ENCODE measurements at places on chromosomes 2 and 18. TPM values are rescaled to one million over a fixed set of nuclear protein-coding genes. Genes with fewer than 3 reads are reported as not detected.
A peak's percentile ranks its signal among the peaks of the same experiment; 100 is the strongest.

The PDE11A gene
- polyA plus RNA-seq = 9.4 TPM

The TMEM247 gene
- polyA plus RNA-seq = not detected

- DNase-seq = no peak
These were observed 1.2 kb downstream of the ICOS start for GRCh38 chr2:203937788-203938187.

DNA sequence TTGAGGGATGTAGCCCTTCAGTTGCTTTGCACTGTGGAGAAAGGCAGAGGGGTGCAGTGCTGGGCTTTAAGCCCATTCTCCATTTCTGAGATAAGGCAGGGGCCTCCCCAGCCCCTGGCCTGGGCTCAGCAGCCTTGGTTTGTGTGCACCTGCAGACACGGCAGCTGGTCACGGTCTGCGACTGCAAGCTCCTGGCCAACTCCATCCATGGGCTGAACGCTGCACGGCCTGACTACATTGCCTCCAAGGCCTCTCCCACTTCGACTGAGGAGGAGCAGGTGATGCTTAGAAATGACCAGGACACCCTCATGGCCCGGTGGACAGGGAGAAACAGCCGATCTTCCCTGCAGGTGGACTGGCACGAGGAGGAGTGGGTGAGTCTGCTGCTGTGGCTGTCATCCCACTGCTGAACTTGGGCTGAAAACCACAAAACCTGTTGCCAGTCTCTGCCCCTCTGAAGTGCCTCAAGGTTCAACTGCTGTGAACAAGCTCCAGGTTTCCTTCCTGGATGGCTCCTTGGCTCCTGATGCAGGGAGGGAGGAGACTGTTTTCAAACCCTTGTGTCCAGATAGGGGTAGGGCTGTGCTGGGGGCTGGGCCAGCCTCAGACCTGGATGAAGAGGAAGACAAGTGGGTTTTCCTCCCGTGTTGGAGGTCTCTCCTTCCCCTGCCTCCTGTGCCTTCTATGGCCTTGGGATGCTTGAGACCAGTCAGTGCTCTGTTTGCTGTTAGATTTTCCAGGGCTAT, 54.0 kb downstream of the COA5 start:
- DNase-seq = no peak

DNA sequence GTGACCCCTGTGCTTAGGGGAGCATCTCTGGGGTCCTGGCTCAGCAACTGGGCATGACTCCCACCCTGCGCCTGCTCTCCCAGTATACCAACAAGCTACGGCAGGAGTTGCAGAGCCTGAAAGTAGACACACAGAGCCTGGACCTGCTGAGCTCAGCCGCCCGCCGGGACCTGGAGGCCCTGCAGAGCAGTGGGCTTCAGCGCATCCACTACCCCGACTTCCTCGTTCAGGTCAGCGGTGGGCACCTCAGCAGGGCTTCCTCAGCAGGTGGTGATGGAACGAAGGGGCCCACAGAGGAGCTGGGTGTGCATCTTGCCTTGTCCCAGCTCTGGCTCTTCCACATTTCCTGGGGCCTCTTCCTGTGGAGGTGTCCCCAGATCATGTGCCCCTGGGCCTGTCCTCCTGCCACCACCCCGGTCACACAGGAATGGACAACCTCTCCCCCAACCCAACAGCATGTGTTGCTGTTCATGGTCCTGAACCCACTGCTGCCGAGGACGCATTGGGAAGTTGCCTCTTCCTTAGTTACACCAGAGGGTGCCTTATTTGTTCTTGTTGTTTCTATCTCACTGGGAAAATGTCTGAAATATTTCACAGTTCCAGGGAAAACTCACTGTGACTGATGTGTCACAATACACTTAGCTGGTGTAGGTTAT, 10.8 kb downstream of the PROM2 start:
- DNase-seq = no peak

DNA sequence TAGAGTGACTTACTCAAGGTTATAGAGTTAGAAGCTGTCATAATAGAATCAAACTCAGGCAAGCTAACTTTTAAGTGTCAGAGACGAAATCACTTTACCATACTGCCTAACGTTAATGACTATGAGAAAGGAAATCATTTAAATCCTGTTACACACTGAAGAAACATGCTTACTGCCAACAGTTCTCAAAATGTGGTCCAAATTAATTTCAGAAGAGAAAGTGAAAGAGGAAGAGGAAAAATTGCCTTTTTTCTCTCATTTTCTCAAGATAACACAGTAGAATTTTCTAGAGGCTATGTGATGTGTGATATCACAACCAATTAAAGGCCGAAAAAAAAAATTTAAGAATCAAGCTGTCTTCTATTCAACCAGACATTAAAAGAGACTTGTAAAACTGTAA, 1362.7 kb upstream of the CHAC2 start:
- no peak for DNase-seq

GRCh38 chr2:219726916-219727315, 99.5 kb downstream of the SLC4A3 start:
- DNase-seq = no peak

- DNase-seq = peak; percentile 75
These were observed 83.9 kb downstream of the ARHGEF4 start for GRCh38 chr2:130920415-130921163.

- DNase-seq = no peak
These were observed 216.6 kb downstream of the RTP5 start for GRCh38 chr2:242085941-242086621.

DNA sequence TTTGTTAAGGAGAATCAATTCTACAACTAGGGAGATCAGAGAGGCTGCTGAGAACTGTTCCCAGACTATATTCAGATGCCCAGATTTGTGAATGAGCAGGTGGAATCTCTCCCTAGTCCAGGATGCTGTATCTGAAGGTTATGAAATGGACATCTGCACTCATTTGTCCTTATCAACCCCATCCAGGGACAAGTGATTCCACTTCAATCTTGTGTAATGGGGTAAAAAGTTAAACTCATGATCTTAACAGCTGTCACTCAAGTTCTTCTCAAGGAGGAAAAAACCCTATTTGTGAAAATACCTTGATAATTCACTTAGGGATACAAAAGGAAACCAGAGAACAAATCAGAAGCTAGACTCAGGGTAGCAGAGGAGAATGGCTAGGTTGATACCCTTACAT, 144.8 kb downstream of the PLCL1 start:
- no peak for DNase-seq

GRCh38 chr2:190819840-190820301, 60.8 kb upstream of the GLS start:
- no peak for DNase-seq

DNA sequence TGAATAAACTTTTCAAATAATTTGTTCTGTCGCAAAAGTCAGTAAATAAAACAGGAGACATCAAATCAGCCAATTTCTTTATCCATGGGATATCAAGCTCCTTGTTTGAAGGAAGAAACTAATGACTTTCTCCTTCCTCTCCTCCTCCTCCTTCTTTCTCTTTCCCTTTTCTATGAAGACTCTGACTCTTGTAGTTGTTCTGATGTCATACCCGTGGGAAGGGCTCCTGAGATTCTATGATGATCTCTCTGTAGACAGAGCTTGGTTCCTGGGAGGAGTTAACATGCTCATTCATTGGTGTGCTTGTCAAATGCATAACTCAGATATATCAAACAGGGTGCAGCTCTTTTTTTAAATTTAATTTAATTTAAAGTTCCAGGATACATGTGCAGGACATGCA, 118.7 kb upstream of the KCTD1 start:
- no peak for DNase-seq

DNA sequence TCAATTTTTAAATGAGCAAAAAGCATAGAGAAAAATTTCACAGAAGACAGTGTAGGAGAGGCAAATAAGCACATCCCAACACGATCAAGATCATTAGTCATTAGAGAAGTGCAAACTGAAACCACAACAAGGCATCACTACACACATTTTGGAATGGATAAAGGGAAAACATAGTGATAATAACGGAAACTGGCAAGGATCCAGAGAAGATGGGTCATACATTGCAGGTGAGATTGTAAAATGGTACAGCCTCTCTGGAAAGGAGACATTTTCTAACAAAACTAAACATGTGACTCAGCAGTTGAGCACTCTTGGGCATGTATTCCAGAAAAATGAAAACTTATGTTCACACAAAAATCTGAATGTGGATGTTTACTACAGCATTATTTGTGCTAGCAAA, 98.3 kb upstream of the TMEM17 start:
- DNase-seq = no peak

Data from left kidney (tissue), 8 donors.